ENCODE measurements at places on chromosomes 1 and 21. TPM values are rescaled to one million over a fixed set of nuclear protein-coding genes. Genes with fewer than 3 reads are reported as not detected.
A peak's percentile ranks its signal among the peaks of the same experiment; 100 is the strongest.

DNA sequence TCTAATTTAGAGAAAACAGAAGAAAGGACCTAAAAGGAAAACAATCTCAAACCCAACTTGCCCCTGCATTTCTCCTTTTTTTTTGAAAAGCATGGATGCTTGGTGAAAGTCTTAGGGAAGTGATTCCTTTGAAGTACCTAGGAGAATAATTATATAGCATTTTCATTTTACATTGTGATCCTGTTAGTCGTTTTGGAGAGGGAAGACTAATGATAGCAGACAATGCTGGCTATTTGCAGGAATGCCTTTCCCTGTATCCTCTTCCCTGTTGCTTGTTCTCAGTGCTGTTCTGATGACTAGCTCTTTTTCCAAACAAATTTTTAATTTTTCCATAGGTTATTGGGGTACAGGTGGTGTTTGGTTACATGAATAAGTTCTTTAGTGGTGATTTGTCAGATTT lies 53.9 kb downstream of the LAMC1 start:
- peaks cover 17% of the 10 kb centered on the region for H3K4me1 ChIP-seq
- no peak overlapping the region for H3K27ac ChIP-seq
- no peak for DNase-seq
- H3K4me3 ChIP-seq: no peak overlapping the region
- no peaks in the 10 kb centered on the region for H3K36me3 ChIP-seq
- H3K27me3 ChIP-seq: peaks cover 9% of the 10 kb centered on the region

- H3K27me3 ChIP-seq: no peaks in the 10 kb centered on the region
- no peak for DNase-seq
- peaks cover 55% of the 10 kb centered on the region for H3K36me3 ChIP-seq
- peak overlapping the region; percentile 53 for H3K4me3 ChIP-seq
- peak overlapping the region; percentile 89 for H3K27ac ChIP-seq
These were observed 31.8 kb downstream of the SDCCAG8 start for GRCh38 chr1:243287652-243288051.

- no peaks in the 10 kb centered on the region for H3K27me3 ChIP-seq
- no peak for DNase-seq
These were observed 109.8 kb downstream of the GLIS1 start for GRCh38 chr1:53629101-53629691.

The SLC5A3 gene
- total RNA-seq: 9.0 TPM

GRCh38 chr21:40731206-40731605 lies 115.8 kb downstream of the DSCAM start:
- no peak for DNase-seq
- no peak overlapping the region for H3K4me3 ChIP-seq
- H3K27ac ChIP-seq: no peak overlapping the region
- H3K27me3 ChIP-seq: no peaks in the 10 kb centered on the region
- H3K4me1 ChIP-seq: no peaks in the 10 kb centered on the region
- no peaks in the 10 kb centered on the region for H3K36me3 ChIP-seq
